ENCODE measurements at places on chromosomes 5 and 9. TPM values are rescaled to one million over a fixed set of nuclear protein-coding genes. Genes with fewer than 3 reads are reported as not detected.

The CTNNAL1 gene
- 22.4 TPM for total RNA-seq

The AHRR gene
- 24.0 TPM for total RNA-seq

The LIX1 gene
- total RNA-seq = not detected

The OR4F3 gene
- not detected for total RNA-seq

The PANK3 gene
- total RNA-seq = 61.7 TPM

DNA sequence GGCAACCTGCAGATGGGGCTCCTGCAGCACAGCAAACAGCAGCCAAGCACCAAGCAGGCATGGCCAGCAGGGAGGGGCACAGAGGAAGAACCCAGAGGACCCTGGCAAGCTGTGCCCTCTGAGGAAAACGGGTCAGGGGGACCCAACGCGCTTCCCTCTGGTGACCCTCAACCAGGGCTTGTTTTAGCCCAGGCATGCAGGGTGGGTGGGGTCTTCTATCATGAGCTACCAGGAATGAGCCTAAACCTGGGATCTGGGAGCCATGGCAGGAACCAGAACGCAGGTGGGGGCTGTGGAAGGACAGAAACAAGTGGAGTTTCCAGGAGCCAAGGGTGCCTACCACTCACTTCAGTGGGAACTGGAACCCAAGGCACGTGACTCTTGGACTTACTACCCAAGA is 20.9 kb downstream of the IPPK start:
- DNase-seq = no peak

- DNase-seq = no peak
Observed at GRCh38 chr9:2261421-2262103, 246.4 kb downstream of the SMARCA2 start.

GRCh38 chr9:136372561-136373299 is 739 bp downstream of the CARD9 start:
- DNase-seq = no peak

DNA sequence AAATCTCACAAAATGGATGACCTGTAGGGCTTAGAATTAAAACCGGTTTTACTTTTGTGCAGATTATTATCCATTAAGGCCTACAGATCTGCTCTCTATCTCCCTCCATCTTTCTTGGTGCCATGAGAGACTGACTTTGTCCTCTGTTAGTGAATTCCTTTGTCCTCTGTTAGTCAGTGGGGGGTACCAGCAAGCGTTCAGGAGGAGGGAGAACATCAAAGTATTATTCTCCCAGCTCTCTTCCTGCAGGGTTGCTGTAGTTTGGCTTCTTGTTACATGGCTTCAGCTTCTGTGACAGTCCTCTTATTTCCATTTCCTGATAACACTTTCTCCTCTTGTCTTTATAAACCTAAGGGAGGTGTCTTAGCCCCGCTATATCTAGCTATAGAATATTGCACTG is 850.5 kb upstream of the SEMA6A start:
- DNase-seq = no peak
